Activated CD4-positive, alpha-beta T cell treated with anti-CD3 and anti-CD28 coated beads, Interleukin-2, amount 50 U/mL, for 48 hours (primary cell): ENCODE measurements at places on chromosomes 1 and 21.
A peak's percentile ranks its signal among the peaks of the same experiment; 100 is the strongest.

DNA sequence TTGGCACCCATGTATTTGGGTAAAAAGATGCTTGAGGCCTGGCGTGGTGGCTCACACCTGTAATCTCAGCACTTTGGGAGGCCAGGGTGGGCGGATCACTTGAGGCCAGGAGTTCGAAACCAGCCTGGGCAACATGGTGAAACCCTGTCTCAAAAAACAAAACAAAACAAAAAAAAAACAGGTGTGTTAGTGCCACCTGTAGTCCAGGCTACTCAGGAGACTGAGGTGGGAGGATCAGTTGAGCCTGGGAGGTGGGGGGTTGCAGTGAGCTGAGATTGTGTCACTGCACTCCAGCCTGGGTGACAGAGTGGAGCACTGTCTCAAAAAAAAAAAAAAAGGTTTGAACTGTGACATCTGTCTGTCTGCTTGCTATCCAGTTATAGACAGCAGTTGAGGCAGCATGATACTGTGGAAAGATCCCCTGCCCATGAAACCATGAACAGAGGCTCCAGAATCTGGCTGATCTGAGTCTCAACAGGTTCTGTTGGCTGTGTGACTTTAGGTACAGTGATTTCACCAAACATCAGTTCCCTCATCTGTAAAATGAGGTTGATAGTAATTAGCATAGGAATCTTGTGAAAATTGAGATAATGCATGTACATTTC, 5.7 kb downstream of the DYRK1A start:
- DNase-seq = no peak

- DNase-seq = no peak
Observed at GRCh38 chr1:1035291-1035943, 15.5 kb downstream of the AGRN start.

DNA sequence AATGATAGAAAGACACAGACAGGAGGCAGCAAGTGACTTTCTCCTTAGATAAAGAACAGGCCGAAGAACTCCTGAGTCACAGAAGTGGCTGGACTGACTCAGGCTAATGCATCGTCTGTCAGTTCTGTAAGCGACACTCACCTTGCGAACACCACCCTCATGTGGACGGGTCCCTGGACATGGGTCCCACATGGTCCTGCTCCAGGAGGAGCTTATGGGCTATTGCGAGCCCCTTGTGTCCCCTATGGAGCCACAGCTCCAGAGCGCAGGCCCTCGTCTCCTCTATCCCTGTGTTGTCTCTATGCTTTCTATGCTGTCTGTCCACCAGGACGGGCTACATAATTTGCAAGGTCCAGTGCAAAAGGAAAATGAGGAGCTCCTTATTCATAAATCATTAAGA, 85.8 kb downstream of the TRABD2B start:
- no peak for DNase-seq

- DNase-seq = peak; percentile 75
Observed at GRCh38 chr1:112904071-112904830, 51.7 kb downstream of the SLC16A1 start.

DNA sequence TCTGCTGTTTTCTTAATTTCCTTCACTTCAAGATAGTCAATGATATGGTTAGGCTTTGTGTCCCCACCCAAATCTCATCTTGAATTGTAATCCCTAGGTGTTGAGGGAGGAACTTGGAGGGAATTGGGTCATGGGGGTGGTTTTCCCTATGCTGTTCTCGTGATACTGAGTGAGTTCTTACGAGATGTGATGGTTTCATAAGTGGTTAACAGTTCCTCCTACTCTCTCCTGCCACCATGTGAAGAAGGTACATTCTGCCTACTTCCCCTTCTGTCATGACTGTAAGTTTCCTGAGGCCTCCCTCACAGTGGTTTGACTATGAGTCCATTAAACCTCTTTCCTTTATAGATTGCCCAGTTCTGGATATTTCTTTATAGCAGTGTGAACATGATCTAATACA, 74.0 kb upstream of the SAMSN1 start:
- no peak for DNase-seq

DNA sequence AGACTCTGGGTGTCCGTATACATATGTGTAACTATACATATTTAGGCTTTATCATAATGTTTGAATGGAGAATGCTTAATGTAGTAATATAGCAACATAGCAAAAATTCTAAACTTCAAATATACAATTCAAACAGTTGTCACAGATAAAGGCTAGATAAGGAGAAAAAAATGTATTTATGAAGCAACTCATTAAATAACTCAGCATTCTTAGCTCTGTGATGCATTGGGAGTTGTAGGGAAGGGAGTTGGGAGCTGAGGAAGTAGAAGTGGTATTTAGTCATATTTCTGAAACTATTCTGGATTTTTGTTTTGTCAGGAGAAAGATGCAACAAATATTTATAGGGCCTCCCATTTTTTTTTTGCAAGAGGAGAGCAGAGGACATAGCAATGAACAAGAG, 197.8 kb downstream of the PBX1 start:
- no peak for DNase-seq

DNA sequence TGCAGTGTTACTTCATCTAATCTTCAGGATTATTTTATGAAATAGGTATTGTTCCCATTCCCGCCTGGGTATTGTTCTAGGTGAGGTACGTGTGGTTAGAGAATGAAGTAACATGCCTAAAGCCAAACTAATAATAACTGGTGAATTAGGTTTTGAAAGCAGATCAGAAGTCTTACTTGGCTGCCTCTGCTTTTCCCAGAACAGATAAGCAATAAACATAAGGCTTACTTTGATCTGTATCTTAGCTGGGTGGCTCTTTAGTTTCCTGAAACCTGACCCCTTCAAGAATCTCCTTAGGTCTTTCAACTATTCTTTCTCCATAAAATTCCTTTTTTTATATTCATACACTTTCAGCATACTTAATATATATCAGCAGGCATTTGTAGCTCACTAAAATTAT, 65.3 kb downstream of the VAV3 start:
- DNase-seq = no peak

DNA sequence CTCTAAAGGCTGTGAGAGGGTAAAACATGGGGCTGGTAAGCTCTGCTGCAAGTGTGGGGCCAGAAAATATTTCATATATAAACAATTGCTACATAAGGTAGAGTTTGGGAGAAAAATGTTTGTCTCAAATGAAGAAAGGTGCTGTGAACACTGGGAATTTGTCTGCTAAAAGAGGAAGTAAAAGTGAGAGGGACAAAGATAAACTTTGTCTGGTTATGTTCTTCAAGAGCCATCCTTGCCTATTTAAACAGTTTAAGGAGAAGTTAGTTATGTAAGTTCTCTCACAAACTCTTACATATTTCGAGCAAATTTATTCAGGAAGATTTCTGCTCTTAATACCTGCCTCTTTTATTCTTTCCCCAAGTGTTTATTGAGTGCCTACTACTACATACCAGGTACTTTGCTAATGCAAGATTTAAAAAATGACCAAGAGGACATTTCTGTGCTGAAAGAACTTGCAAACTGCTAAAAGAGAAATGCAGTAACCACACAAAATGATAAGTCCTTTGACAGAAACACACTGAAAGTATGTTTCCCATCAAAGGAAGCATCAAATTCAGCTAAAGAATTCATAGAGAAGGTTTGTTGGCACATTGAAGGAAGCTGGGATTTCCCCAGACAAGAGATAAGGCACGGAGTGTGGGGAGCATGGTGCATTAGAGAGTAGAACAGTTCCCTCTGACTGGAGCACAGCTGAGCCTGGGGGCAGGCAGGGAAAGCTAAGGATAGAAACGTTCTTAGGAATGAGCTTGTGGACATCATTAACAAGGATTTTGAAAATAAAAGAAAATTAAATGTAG, 549.1 kb downstream of the PTBP2 start:
- no peak for DNase-seq

DNA sequence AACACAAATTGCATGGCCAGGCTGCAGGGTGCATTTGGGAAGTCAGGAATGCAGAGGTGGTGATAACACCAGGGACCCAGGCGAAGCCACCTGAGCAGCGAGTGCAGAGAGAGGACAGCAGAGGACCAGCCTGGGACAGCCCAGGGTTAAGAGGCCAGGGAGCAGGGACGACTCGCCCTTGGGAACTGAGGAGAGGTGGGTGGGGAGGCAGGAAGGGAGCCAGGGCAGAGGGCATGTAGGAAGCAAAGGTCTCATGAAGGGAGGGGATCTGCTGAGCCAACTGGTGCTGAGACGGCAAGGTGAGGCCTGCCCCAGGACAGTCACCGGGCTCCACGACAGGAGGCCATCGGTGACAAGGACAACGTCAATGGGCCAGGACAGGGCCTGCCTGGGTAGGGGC, 16.4 kb downstream of the KIF17 start:
- DNase-seq = no peak

DNA sequence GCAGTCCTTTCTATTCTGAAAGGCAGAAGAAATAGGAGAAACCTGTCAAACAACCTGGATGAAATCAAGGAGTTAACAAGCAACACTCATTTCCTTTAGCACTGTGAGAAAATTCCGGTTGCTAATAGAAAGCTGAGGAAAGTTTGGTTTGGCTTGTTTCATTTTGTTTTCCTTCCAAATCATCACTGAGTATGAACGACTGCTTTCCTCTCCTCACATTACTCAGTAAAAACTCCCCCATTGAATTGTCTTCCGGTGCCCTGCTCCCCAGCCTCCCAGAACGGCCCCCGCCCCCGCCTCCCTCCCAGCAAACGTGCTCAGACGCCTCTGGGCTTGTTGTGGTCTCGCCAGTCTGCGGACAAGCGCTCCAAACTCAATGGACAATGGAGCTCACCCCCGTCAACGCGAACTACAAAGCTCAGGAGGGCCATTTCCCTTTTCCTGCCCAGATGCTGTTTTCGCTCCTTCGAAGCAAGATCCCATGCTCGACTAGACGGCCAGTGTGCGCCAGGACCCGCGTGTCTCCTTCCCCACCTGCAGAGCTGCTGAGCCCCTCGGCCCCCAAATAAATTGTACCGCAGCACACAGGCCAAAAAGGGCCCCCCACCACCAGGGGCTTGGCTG, 747 bp downstream of the STX6 start:
- peak; percentile 74 for DNase-seq

GRCh38 chr1:153168686-153169085, 18.0 kb upstream of the SPRR2G start:
- DNase-seq = no peak

DNA sequence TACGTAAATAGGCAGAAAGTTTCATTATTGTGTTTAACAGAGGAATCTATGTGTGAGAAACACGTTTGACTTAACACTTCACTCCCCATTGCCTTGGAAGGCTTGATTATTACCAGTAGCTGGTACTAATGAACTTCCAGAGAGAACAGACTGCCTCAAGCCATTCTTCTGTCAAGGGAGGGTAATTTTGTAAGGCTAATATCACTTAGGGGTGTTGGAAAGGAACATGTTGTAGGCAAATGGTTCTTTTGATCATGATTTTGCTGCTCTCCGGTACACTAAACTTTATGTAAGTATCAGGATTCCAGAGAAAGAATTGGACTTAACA, 1.8 kb downstream of the LAMC1 start:
- no peak for DNase-seq

GRCh38 chr1:37517569-37517968, 3.0 kb upstream of the MEAF6 start:
- no peak for DNase-seq

DNA sequence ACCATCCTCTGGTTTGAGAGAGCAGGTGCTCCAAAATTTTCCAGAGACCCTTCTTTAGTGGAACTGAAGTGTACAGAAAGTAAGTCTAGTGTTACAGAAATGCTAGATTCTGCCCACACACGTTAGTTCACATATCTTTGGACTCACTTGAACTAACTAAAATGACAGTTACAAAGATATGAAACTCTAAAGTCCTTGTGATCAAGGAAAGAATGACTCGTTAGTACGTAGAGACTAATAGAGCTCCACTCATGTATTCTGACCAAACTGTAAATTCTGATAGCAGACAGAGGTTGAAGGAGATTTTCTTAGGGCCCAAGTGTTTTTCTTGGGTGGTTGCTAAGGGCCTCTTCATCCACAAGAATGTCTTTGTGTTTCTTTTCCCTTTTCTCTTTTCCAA, 491.5 kb upstream of the B3GALT2 start:
- DNase-seq = no peak
